Kasumi-1 (cell line): ENCODE measurements at places on chromosomes 4 and X.

DNA sequence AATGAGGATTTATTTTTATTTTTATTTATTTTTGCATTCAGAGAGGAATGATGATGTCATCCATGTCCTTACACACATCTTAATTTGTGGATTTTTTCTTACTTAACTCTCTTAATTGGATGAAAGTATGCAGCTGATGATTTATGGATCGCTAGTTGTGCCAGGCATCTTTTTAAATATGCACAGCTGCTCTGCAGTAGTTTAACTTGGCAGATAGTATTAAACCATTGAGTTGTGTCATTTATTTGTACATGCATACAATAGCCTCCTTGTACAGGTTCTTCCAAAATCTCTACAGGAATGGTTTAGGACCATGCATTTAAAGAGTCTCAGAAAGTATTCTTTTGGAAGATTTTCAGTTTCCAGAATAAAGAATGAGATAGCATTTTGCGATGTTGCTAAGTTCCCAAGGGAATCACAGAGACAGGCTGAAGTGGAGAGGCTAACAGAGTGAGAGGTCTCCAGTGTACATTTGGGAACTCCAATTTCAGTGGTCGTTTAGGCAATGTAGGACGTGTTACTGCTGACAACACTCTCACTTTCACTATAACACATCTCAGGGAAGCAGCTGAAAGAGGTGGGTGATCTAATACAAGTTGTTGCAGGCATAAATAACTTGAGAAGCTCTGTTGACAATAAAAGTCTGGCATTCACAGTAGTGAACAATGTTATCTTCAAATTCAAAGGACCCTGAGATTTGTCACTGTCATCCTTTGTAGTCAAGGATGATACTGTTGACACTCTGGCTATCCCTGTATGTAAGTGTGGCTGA, 49.9 kb upstream of the SCRG1 start:
- DNase-seq, result no peak

GRCh38 chr4:86846921-86847320, 2.3 kb downstream of the SLC10A6 start:
- DNase-seq, result no peak

DNA sequence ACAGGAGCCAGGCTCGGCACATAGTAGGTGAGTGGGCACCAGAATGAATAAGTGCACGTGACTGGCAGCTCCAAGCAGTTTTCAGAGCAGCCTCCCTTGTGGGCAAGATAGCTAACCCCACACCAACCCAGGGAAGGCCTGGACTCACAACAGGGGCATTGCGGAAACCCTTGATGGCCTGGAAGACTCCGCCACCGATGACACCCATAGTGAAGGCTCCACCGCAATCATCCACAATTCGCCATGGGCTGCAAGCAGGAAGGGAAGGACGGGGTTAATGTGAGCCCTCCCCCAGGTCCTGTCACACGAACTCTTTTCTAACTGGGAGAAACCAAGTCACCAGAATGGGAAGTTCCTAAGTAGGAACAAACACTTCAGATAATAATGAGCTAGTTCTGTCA, 957 bp downstream of the TIMM17B start:
- peak; percentile 3 for DNase-seq

DNA sequence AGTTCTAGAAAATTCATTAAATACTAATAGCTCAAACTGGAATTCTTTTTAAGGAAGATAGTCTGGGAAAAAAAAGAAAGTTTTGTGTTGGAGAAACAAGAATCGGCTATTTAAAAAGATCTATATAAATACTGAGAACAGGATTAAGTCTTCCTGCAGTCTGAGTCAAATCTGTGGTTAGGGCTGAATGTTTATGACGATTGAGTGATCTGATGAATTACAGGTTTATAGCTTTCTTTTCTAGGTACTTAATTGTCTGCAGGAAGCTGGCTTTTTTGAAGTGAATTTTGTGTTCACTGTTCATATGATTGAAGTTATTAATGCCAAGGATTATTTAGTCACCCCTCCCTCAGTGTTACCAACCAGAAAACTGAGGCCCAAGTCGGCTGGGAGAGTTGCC, 42.2 kb downstream of the TLL1 start:
- no peak for DNase-seq

DNA sequence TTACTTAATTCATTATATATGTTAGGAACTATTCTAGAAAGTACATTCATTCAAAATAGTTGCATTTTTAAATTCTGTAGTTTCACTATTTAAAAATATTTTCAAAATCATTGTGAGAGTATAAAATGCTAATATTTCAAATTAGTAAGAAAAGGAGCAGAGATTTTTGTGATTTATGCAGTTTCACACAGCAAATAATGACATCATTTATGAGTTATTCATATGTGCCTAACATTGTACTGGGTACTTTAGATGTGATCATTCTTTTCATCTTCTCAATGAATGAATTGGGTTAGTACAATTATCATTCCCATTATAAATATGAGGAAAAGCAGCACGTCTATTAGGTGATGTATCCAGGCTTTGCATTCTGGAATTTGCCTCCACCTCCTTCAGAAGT, 1451.0 kb upstream of the IGFBP7 start:
- DNase-seq, result no peak

DNA sequence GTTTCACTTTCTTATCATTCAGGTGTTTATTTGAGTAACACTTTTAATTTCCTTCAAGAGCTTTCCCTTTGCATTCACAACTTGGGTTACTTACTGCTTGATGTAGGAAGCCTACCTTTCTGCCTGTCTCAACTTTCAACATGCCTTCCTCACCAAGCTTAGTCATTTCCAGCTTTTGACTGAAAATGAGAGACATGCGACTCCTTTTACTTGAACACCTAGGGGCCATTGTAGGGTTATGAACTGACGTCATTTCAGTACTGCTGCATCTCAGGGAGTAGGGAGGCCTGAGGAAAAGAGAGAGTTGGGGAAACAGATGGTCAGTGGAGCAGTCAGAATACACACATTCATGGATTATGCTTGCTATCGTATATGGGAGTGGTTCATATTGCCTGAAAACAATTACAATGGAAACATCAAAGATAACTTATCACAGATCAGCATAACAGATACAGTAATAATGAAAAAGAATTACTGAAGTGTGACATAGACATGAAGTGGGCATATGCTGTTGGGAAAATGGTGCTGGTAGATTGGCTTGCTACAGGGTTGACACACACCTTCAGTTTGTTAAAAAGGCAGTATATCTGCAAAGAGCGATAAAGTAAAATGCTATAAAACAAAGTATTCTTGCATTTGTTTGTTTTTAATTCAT, 25.7 kb downstream of the USP53 start:
- DNase-seq, result no peak

DNA sequence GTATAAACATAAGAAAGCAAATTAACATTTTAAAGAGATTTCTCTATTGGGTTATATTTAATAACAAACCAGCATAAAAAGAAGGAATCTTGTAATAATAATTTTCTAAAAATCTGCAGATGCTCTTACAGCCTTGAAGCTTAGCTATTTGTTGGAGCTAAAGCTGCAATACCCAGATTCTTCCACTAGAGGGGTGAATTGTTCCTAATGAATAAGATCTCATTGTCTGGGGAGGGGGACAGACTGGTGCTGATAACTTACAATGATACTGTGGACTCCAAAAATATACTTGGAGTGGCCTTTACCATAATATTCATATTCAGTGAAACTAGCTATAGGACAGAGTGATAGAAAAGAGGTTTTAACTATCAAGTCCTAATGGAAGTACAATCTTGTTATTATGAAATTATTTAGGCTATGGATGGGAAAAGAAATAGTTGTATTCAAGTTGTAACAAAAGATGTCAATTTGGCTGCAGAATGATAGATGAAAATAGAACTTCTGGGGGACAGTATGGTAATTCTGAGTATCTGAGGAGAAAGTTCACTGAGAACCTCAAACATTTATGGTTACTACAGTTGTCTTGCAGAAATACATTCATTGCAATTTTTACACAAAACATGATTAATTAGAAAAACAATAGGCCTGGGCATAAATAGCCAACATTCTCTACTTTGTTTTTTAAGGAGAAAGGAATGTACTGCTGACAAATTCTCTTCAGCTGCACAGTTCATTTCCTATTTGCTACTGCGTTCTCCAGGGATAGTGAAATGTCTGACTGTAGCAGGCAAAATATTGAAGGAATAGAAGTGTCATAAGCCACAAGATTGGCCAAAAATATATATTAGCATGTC, 443.3 kb downstream of the GBA3 start:
- peak; percentile 27 for DNase-seq

DNA sequence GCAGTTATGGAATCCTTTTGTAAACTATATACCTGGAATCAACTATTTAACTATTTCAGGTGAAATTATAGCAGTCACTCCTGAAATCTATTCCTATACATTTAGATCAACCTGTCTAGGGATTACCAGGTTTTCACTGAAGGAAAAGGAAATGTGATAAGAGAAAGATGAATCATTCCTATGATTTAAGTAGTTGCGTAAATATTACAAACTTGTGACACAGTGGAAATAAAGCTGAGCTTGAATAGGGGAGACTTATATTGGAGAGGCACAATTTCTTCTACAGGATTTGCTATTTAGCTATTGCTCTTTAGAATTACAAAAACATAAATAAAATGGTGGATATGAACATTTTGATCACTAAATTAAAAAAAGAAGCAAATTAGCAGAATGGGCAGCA, 284.1 kb upstream of the EPHA5 start:
- no peak for DNase-seq

- DNase-seq, result peak; percentile 74
Measured at GRCh38 chr4:153573881-153574802, 108.0 kb downstream of the TMEM131L start.

DNA sequence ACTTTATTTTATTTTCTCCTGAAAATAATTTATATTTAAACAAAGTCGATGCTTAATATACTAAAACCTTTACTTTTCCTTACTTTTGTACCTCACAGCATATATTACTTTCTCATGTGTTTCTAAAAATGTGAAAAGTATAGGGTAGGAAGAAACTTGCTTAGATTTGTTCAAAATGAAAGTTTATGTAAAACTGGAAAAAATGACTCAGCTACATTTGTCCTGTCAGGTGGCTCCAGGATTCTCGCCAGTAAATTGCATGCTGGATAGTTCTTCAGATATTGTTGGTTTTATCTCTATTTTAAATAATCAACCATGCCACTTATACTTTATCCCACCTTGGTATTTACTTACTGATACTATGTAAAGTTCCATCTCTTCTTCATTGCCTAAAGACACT, 159.2 kb upstream of the NDST4 start:
- no peak for DNase-seq

DNA sequence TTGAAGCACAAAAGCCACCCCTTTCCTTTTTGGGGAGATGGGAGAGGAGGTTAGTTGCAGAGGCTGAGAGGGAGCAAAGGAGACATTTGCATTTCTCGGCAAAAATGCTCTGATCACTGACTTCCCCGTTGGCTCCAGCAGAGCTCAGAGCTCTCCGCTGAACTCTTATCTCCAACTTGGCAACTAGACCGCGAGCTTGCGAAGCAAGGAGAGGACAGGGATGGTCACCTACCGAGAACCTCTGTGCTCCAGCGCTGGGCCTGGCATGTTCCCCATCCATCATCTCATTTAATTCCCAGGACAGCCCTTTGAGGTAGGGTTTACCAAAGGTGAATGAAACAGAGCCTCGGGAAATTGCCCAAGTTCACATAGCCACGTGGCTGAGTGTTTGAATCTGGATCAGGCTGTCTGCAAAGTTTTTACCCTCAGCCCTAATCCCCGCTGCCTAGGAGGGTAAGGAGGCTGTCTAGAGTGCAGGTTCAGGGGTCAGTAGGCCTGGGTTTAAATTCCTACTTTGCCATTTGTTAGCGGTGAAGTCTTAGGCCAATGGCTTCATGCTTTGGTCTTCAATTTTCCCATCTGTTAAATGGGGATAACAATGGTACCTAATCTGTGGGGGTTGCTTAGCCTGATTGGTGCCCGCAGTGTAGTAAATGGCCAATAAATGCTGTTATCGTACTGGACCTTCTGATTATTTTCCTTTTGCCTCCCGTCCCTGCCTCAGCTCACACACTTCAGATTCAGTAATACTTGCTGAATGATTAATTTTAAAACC, 3.8 kb upstream of the CITED1 start:
- peak; percentile 7 for DNase-seq

- no peak for DNase-seq
Measured at GRCh38 chr4:83974111-83974780, 438.3 kb downstream of the GPAT3 start.

DNA sequence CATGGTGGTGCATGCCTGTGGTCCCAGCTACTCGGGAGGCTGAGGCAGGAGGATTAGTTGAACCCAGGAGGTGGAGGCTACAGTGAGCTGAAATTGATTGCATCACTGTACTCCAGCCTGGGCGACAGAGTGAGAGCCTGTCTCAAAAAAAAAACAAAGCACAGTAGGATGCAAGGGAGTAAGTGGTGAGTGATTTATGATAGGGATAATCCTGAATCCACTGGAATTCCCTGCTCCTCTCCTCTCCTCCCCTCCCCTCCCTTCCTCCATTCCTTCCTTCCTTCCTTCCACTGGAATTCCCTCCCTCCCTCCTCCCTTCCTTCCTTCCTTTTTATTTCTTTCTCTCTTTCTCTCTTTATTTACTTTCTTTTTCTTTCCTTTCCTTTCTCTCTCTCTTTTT, 40.9 kb upstream of the NKRF start:
- no peak for DNase-seq

GRCh38 chr4:7244751-7245320, 52.5 kb downstream of the SORCS2 start:
- DNase-seq, result no peak

- no peak for DNase-seq
Measured at GRCh38 chrX:22664826-22665225, 334.9 kb upstream of the DDX53 start.

GRCh38 chr4:32890398-32890797, 2170.2 kb downstream of the PCDH7 start:
- no peak for DNase-seq

DNA sequence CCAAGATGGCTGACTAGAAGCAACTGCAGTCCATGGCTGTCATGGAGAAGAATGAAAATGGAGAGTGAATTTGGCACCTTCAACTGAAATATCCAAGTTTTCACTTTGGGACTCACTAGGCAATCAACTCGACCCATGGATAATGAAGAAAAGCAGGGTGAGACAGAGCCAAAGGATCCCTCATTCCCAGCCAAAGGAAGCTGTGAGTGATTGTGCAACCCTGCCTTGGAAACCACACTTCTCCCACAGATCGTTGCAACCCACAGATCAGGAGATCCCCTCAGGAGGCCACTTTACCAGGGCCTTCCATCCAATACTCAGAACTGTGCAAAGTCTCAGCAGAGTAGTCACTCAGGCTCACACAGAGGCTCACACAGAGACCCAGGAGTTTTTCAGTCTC, 4.5 kb downstream of the CFAP299 start:
- DNase-seq, result no peak
